Right atrium auricular region (tissue), 2 donors: ENCODE measurements at places on chromosomes 3 and 15. TPM values are rescaled to one million over a fixed set of nuclear protein-coding genes. Genes with fewer than 3 reads are reported as not detected.

DNA sequence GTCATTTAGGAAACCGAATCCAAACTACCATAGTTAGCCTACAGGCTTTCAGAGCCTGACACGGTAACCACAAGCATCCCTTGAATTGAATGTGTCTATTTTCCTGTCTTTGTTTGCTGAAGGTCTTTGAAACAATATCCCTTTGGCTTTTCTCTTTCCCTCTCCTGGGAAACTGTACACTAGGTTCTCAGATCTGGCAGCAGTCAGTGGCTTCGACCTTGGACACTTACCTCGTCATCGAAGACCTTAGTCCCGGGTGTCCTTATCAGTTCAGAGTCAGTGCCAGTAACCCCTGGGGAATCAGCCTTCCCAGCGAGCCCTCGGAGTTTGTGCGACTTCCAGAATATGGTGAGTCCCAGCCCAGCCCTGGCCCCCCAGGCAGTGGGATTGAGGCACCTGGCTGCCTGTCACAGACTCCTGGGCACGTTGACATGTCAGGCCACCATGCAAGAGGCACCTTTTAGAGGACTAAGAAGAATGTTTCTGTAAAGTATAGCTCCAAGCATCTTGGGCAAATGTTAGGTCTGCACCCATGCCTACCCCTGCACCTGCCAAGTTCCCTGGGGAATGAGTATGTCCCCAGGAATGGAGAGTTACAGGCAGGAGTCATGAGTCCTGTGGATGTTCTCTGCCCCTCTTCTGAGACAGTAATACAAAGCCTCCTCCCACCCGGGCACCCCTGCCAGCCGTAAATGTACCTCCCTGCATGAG lies 30.4 kb upstream of the UMPS start:
- H3K4me3 ChIP-seq: no peak overlapping the region
- no peaks in the 10 kb centered on the region for H3K4me1 ChIP-seq
- H3K36me3 ChIP-seq: no peaks in the 10 kb centered on the region
- no peak for DNase-seq
- no peak overlapping the region for H3K27ac ChIP-seq

Gene FOXB1
- total RNA-seq: not detected

Gene RTP3
- not detected for total RNA-seq

DNA sequence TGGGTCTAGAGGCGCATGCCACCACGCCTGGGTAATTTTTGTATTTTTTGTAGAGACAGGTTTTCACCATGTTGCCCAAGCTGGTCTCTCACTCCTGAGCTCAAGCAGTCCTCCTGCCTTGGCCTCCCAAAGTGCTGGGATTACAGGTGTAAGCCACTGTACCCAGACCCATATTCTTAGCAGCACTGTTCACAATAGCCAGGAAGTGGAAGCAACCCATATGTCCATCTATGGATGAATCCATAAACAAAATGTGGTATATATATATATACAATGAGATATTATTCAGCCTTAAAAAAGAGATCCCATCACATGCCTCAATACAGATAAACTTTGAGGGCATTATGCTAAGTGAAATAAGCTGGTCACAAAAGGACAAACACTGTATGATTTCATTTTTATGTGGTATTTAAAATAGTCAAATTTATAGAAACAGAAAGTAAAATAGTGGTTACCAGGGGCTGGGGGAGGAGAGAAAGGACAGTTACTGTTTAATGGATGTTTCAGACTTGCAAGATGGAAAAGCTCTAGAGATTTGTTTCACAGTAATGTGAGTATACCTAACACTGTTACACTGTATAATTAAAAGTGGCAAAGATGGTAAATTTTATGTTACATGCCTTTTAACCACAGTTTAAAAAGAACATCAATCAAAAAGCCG lies 35.7 kb upstream of the GRAMD1C start:
- DNase-seq: no peak
- H3K4me3 ChIP-seq: no peak overlapping the region
- peaks cover 67% of the 10 kb centered on the region for H3K36me3 ChIP-seq

Gene ITIH3
- 0.19 TPM for total RNA-seq

DNA sequence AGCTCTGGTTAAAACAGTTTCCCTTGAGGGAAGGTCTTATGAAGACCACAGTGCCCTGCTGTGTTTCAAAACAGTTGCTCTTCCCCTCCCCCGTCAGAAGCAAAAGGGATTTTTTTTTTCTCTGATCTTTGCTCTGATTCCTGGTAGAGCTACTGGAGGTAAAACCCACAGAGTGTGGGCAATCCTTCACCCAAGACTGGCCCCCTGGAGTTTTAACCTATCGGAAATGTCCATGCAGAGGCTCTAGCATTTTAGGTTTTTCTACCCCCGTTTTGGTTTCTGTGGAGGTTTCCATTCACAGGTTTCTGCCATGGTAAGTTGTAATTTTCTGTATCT lies 27.7 kb downstream of the GRM2 start:
- H3K27ac ChIP-seq: no peak overlapping the region
- no peaks in the 10 kb centered on the region for H3K4me1 ChIP-seq
- H3K27me3 ChIP-seq: no peaks in the 10 kb centered on the region
- H3K4me3 ChIP-seq: no peak overlapping the region

Gene DPPA2
- total RNA-seq: not detected

- H3K27ac ChIP-seq: no peak overlapping the region
- DNase-seq: no peak
- H3K4me3 ChIP-seq: no peak overlapping the region
- H3K27me3 ChIP-seq: no peaks in the 10 kb centered on the region
These were observed 88.8 kb upstream of the ARHGEF3 start for GRCh38 chr3:56890448-56891091.

DNA sequence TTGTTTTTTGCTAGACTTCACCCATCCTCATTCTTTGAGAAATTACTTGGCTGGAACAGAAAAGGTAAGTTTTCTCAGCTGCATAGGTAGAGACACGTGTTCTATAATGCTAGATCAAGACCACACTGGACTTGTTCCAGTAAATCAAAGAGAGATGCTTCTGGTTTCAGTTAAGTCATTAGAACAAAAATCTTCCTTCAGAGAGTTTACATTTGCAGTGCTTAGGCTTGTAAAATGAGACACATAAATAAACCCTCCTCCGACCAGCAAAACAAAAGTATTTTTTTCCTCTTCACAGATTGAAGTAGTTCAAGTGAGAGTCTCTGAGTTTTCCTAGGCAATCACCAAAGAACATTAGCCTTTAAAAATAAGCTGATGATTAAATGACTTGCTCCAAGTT lies 87.3 kb upstream of the PROK2 start:
- no peak overlapping the region for H3K27ac ChIP-seq
- no peak for DNase-seq
- H3K27me3 ChIP-seq: no peaks in the 10 kb centered on the region
- H3K4me3 ChIP-seq: no peak overlapping the region
- H3K4me1 ChIP-seq: no peaks in the 10 kb centered on the region
- no peaks in the 10 kb centered on the region for H3K36me3 ChIP-seq

DNA sequence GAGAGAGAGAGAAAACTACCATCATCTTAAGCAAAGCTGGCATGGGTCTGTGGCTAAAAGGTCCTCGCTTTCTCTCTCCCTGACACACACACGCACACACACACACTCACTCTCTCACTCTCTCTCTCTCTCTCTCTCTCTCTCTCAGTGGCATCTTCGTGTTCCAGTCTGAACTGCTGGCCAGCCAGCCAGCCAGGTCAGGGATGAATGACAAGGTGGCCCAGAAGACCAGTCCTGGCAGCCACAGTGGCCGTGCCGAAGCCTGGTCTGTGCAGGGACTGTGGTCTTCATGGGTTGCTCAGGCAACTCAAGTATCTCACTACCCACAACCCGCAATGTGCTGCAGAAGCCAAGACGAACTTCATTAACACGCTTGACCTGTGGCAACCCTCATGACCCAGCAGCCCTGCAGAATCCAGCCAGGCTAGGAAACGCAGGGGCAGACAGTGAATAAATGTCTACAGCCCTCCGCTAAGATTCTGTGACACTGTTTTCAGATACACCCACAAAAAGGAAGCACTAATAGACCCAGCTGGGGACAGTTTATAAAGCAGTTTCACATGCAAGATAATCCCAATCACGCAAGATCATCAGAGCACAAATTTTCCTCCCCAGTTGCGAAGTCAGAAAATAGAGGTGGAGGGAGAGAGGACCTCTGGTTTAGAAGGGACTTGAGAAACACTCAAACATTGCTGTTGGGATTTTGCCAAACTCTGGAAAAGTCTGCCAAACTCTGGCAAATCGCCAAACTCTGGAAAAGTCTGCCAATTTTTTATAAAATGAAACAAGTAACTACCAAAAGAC lies 66.4 kb downstream of the XXYLT1 start:
- H3K4me1 ChIP-seq: peaks cover 41% of the 10 kb centered on the region
- peak; percentile 58 for DNase-seq
- no peak overlapping the region for H3K27ac ChIP-seq
- H3K4me3 ChIP-seq: no peak overlapping the region
- H3K36me3 ChIP-seq: no peaks in the 10 kb centered on the region

Gene SACM1L
- 18.7 TPM for total RNA-seq

Gene LIPH
- total RNA-seq: 0.47 TPM

- H3K27ac ChIP-seq: no peak overlapping the region
- H3K27me3 ChIP-seq: no peaks in the 10 kb centered on the region
- no peak overlapping the region for H3K4me3 ChIP-seq
These were observed 3.3 kb downstream of the VPS8 start for GRCh38 chr3:184815046-184815930.

GRCh38 chr3:101531473-101532086 lies 18.6 kb upstream of the SENP7 start:
- H3K27me3 ChIP-seq: no peaks in the 10 kb centered on the region
- DNase-seq: no peak
- no peak overlapping the region for H3K4me3 ChIP-seq
- H3K4me1 ChIP-seq: no peaks in the 10 kb centered on the region

Gene CHRM5
- not detected for total RNA-seq

DNA sequence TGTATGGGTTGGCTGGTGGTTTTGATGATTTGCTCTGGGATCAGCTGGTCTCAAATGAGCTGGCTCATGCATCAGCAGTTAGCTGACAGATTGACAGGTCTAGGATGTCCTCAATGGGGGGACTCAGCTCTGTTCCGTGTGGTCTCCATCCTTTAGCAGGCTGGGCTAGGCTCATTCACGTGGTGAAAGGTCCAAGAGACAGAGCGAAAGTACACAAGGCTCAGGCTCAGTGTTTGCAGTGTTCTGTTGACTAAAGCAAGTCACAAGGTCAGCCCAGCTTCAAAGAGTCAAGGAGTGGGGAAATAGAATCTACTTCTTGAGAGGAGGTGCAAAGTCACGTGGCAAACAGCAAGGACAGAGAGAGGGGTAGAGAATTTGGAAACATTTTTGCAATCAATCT lies 126.5 kb upstream of the CMC1 start:
- H3K27me3 ChIP-seq: no peaks in the 10 kb centered on the region
- no peak overlapping the region for H3K27ac ChIP-seq
- no peak for DNase-seq
- no peak overlapping the region for H3K4me3 ChIP-seq
- no peaks in the 10 kb centered on the region for H3K4me1 ChIP-seq

GRCh38 chr3:152419748-152420147 lies 151.0 kb downstream of the MBNL1 start:
- H3K4me3 ChIP-seq: no peak overlapping the region
- H3K27me3 ChIP-seq: no peaks in the 10 kb centered on the region
- DNase-seq: no peak
- H3K36me3 ChIP-seq: peaks cover 55% of the 10 kb centered on the region
- H3K27ac ChIP-seq: no peak overlapping the region

Gene ARPP21
- not detected for total RNA-seq

GRCh38 chr15:81023483-81024264 lies 23.0 kb downstream of the TLNRD1 start:
- no peak overlapping the region for H3K4me3 ChIP-seq
- peak; percentile 93 for DNase-seq
- H3K27me3 ChIP-seq: no peaks in the 10 kb centered on the region
- H3K27ac ChIP-seq: peak overlapping the region; percentile 60
- H3K36me3 ChIP-seq: no peaks in the 10 kb centered on the region
- H3K4me1 ChIP-seq: peaks cover 30% of the 10 kb centered on the region

- no peak overlapping the region for H3K27ac ChIP-seq
- H3K4me3 ChIP-seq: no peak overlapping the region
- H3K27me3 ChIP-seq: no peaks in the 10 kb centered on the region
- no peak for DNase-seq
- H3K4me1 ChIP-seq: peaks cover 35% of the 10 kb centered on the region
- H3K36me3 ChIP-seq: peaks cover 40% of the 10 kb centered on the region
These were observed 63.7 kb upstream of the CRTC3 start for GRCh38 chr15:90465930-90466567.

- DNase-seq: no peak
- H3K27ac ChIP-seq: no peak overlapping the region
- no peaks in the 10 kb centered on the region for H3K36me3 ChIP-seq
- H3K4me3 ChIP-seq: no peak overlapping the region
- H3K27me3 ChIP-seq: no peaks in the 10 kb centered on the region
- peaks cover 49% of the 10 kb centered on the region for H3K4me1 ChIP-seq
These were observed 11.6 kb downstream of the PHLDB2 start for GRCh38 chr3:111870620-111871019.

DNA sequence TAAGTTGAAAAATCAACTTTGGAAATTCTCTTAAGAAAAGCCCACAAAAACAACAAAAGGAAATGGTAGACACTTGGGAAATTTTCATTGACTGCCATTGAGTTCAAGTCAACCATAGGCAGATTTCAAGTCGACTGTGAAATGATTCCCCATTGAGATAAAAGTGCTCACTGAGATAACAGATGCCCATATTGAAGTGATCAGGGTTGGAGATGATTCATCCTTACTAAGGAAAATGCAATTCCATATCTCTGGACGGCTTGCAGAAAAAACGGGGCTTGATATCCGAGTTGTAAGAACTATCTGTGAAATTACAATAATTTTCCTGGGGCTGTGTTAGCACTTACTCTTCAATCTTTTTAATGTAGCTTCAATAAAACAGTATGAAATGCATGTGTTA lies 373.1 kb upstream of the THRB start:
- no peak for DNase-seq
- no peaks in the 10 kb centered on the region for H3K27me3 ChIP-seq
- no peaks in the 10 kb centered on the region for H3K36me3 ChIP-seq
- no peak overlapping the region for H3K4me3 ChIP-seq
- H3K4me1 ChIP-seq: no peaks in the 10 kb centered on the region
- no peak overlapping the region for H3K27ac ChIP-seq
